WTC11 (cell line): ENCODE measurements at places on chromosomes 2 and 18. TPM values are rescaled to one million over a fixed set of nuclear protein-coding genes. Genes with fewer than 3 reads are reported as not detected.
A peak's percentile ranks its signal among the peaks of the same experiment; 100 is the strongest.

GRCh38 chr2:109201465-109202327 lies 72.7 kb downstream of the SH3RF3 start:
- no peak for DNase-seq

DNA sequence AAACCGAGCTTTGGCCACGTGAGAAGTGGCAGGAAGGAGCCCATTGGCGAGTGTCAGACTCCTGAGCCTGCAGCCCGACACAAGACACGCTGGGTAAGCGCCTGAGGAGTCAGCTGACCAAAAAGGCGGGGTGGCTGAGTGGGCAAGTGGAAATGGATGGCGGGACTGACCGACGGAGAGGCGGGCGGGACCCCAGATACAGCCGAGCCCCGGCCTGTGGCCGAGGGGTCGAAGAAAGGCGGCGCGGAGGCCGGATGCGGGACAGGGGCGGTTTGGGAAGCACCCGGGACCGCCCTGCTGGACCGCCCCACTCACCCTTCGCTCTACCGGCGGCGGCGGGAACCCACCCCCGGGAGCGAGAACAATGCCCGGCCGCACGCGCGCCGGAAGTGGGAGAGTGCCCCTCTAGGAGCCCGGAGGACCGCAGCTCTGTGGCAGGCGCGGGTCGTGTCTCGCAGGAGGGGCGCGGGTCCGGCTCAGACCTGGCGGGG lies 22.8 kb downstream of the ZSCAN30 start:
- peak; percentile 83 for DNase-seq

DNA sequence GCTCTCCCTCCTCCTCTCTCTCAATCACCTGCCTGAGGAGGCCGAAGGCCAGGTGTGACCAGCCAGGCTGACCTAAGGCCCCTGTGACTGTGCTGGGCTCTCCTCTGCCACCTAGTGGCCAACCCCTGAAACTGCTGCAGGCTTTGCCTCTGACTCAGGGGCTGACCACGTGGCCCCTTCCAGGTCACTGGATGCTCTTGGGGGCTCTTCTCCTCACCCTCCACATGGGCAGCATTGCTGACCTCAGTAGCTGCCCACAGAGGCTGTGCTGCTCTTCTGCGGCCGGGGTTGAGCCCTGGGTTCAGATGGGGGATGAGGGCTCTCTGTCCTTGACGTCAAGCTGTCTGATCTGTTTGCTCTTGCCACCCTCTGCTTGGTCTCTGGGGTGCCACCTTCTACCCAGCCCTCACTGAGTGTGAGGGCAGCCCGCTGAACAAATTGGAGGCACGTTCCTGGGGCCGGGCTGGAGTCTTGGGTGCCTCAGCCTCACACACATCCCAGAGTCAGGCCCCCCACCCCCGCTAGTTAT lies 122.7 kb downstream of the TWIST2 start:
- DNase-seq, result peak; percentile 80

- no peak for DNase-seq
Measured at GRCh38 chr2:136010126-136010525, 24.7 kb upstream of the DARS1 start.

- no peak for DNase-seq
Measured at GRCh38 chr18:31721601-31722000, 37.2 kb upstream of the B4GALT6 start.

DNA sequence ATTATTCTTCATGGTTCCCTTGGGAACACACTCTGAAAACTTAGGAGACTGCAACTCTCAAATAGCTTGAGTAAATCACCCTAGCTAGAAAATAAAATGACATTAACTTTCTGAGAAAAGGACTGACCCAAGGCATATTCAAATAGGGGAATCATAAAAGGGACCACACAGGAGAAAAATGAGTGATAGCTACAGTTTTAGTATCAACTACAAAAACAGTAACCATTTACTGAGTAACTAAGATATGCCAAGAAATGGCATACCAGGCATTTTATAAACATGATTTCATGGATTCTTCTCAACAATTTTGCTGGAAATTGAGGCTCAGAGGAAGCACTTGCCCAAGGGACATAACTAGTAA lies 84.5 kb downstream of the AFF3 start:
- DNase-seq, result no peak

DNA sequence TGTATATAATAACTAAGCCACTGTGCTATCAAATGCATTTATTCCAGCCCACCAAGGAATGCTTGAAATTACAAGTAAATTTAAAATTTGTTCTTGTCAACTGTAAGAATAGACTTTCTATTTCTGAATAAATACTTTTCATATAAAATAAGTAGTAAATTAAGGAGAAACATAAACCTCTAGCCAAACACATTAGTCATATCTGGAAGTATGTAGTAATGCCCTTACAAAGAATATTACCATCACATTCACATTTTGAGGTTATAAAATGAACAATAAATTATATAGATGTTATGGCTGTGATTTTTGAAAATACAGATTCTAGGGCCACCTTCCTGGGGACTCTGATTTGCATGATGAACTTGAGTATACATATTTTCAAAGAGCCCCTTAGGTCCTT lies 54.7 kb downstream of the SERPINB7 start:
- DNase-seq, result no peak

DNA sequence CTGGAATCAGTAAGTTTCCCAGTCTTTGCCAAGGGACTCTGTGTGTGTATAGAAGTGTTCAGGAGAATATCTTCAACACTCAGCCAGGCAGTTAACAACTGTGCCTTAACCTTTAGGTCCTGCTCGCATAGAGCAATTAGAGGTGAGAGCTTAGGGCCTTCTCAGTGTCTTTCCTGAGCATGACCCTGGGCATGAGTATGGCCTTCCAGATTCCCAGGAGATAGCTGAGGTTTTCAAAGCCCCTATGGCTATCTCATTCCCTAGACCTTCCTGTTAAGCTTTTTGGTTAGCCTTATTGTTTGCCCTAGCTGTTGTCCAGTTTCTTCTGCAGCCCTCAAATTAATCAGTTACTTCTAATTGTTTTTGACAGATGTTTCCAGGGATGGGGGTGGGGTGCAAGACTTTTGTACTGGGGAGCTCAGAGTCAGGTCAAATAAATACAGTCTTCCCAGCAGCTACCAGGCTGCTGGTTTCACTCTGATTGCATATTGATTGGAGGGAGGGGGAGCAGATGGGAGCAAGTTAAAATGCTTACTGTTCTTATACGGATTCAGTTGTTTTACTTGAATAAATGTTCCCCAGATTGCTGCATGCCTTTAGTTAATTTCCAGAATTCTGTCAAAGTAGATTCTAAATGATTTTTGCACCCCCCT lies 23.1 kb downstream of the PDK1 start:
- no peak for DNase-seq

- no peak for DNase-seq
Measured at GRCh38 chr2:147547440-147547839, 297.4 kb upstream of the ACVR2A start.

GRCh38 chr2:189178054-189178453 lies 1.5 kb downstream of the COL5A2 start:
- DNase-seq, result no peak

GRCh38 chr2:186551323-186552050 lies 38.4 kb upstream of the ITGAV start:
- no peak for DNase-seq

DNA sequence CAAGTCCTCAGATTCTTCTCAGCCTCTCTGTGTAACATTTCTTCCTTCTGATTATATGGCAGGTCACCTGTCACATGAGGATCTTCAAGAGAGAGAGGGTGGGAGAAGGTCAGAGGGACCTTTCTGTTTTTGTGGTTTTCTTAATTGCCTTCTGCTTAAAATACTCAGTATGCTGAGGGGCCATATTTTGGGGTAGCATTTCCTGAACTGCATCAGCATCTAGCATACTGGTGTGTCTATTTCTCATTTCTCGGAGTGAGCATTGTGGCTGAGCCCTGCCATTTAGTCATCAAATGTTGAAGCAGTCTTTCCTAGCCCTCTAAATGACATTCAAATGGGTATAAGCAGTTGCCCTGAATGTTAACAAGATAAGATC lies 162.7 kb downstream of the MYO3B start:
- no peak for DNase-seq

DNA sequence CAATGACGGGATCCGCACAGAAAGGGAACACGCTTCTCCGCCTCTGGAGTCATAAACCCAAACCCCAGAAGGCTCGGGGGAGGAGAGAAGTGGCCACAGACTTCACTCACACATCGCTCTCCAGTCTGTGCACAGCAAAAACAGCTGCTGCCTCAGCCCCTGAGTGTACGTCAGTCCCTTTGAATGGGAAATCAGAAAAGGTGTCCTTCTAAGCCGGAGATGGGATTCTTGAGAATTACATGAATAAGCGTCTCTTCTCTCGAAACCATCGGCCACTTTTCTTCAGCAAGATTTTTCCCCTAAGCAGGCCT lies 78.3 kb downstream of the PDCL3 start:
- no peak for DNase-seq

DNA sequence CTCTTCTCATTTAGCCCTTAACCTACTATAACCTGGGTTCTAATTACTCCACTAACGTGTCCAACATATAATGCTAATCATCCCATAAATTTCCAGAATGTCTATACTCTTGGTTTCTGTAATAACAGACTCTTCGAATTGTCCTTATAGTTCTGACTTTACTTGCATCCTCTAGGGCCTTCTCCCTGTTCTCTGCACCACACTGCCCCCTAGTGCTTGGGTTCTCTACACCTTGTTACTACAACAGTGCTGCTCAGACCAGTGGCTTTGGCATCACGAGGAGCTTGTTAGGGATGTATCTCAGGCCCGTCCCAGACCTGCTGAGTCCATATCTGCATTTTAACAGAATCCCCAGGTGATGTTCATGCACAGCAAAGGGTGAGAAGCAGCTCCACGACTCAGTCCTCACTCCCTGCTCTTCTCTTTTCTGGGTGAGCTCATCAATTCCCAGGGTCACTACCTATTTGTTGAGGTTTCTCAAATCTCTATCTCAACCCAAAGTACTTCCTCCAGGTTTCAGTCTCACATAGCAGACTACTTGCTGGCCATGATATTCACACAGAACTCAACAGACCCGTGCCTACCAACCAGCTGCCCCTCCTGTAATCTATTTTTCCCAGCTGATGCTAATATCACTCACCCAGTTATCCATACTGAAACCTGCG lies 14.5 kb upstream of the DDX1 start:
- DNase-seq, result peak; percentile 95

DNA sequence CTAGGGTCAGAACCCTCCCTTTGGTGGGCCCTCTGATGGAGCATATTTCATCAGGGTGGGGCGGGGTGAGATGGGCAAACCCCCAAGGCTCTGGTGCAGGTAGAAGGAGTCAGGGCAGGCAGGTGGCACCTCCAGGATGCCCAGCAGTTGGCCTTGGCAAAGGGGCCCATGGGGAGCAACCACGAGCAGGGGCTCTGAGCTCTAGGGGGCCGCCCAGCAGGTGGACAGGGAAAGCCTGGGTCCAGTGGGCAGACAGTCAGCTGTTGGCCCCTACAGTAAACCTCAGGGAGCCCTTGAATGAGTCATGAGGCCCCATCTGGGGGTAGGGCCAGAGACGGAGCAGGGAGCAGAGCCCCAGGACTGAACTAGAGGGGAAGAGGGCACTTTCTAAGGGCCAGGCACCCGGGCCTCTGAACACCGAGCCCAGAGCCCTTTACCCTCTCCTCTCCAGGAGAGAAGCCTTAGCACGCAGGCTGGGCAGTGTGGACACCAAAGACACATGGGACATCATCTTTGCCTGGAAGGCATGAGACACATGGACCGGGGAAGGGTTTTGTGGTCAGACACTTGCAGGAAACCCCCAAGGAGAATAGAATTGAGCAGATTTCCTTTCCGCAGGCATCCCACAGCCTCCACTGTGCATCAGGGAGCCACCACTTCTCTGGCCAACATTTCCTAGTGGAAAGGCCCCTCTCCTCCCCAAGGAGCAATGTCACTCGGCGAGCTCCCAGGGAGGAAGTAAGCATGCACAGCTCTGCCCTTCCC lies 257.3 kb downstream of the GLI2 start:
- DNase-seq, result no peak

GRCh38 chr2:41879235-41879916 lies 168.4 kb upstream of the PKDCC start:
- no peak for DNase-seq

GRCh38 chr18:3653851-3654441 lies 204.0 kb downstream of the TGIF1 start:
- DNase-seq, result no peak

GRCh38 chr18:9861157-9861556 lies 24.6 kb upstream of the TXNDC2 start:
- DNase-seq, result no peak

- no peak for DNase-seq
Measured at GRCh38 chr2:49687918-49688317, 533.6 kb upstream of the FSHR start.

DNA sequence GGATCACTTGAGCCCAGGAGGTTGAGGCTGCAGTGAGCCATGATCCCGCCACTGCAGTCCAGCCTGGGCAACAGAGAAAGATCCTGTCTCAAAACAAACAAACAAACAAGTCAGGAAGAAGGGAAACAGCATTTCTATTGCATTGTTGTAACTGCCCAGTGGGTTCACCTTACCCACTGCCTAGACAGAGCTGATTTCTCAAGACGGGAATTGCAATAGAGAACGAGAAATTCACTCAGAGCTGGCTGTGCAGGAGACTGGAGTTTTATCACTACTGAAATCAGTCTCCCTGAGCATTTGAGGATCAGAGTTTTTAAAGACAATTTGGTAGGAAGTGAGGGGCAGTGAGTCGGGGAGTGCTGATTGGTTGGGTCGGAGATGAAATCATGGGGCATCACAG lies 24.2 kb upstream of the RTTN start:
- no peak for DNase-seq

GRCh38 chr18:23306822-23307221 lies 146.3 kb upstream of the RIOK3 start:
- DNase-seq, result no peak

GRCh38 chr2:190649798-190650390 lies 1.0 kb downstream of the NAB1 start:
- DNase-seq, result no peak

GRCh38 chr2:165305391-165306096 lies 66.3 kb downstream of the SCN2A start:
- no peak for DNase-seq

KIF5C gene
- 58.0 to 73.5 TPM (median 60.6 TPM) in 3 replicates for total RNA-seq

NDUFAF7 gene
- total RNA-seq, result 42.9 to 57.8 TPM (median 44.9 TPM) in 3 replicates

DTNA gene
- total RNA-seq, result 16.1 to 16.9 TPM (median 16.2 TPM) in 3 replicates

LHCGR gene
- total RNA-seq, result 0.21 to 0.34 TPM (median 0.31 TPM) in 3 replicates

FZD7 gene
- total RNA-seq, result 136 to 153 TPM (median 137 TPM) in 3 replicates

CLIP4 gene
- total RNA-seq, result 0.21 to 0.62 TPM (median 0.39 TPM) in 3 replicates

CFC1 gene
- total RNA-seq, result not detected in 3 replicates

NT5DC4 gene
- total RNA-seq, result not detected in 3 replicates

IRS1 gene
- 18.2 to 22.9 TPM (median 18.6 TPM) in 3 replicates for total RNA-seq

NEURL3 gene
- total RNA-seq, result not detected in 3 replicates
